ENCODE measurements at places on chromosomes 2 and 18.
A peak's percentile ranks its signal among the peaks of the same experiment; 100 is the strongest.

DNA sequence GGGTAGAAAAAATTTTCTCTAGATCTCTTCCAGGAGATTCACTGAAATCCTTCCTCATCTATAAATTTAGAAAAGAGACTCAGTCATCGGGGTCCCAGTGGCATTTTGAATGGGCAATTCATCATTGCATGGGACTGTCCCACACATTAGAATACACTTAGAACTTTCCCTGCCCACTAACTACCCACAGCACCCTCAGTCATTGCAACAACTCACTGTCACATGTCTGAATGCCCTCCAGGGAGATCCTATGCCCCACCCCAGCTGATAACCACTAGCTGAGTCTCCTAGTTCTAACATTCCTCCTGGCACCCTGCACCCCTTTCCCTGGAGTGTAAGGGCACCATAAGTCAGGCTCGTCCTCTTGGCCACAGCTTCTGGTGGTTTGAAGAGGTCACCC, 89.6 kb downstream of the INSIG2 start:
- DNase-seq: no peak

DNA sequence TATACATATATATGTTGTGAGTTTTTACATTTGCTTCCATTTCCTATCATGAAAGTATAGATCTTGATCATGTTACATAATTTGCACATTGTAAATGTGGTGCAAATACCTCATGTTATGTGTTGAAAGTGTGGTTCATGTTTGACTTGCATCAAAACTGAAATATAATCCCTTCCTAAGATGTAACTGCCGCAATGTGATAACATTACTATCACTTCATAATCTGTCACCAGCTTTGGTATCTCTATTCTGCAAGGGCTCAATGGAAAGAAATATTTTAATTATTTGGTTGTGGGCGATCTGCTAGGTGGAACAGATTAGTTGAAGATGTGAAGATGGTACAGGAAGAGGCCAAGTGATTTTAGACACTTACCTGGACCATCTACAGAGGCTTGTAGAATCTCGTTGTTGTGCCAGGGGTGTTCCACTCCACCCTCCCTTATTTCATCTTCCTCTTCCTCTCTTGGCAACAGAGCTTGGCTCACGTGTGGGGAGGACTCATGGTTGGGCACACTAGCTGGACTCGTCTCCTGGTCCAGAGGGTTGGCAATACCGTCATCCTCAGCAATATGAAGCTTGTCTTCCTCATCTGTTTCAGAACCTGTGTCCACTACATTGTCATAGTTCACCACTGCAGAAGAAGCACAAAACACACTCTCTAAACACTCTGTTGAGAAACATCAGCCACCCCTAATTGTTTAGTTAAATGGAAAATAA, 90.4 kb downstream of the ZEB2 start:
- no peak for DNase-seq

DNA sequence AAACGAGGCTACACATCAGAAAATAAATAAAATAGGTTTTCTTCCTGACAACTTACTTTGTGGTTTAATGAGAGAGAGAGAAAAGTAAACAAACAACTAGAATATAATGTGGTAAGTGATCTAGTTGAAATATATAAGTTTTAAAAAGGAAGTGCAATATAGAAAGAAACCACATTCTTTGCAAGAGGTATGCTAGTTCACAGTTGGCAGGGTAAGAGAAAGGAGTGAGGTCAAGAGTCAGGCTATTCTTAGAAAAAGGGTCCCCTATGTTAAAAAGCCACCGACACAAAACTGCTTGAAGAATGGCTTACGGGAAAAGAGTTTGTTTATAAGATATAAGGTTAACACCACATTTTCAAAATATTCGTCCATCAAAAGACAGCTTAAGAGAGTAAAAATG, 462.1 kb downstream of the ERBB4 start:
- DNase-seq: no peak

DNA sequence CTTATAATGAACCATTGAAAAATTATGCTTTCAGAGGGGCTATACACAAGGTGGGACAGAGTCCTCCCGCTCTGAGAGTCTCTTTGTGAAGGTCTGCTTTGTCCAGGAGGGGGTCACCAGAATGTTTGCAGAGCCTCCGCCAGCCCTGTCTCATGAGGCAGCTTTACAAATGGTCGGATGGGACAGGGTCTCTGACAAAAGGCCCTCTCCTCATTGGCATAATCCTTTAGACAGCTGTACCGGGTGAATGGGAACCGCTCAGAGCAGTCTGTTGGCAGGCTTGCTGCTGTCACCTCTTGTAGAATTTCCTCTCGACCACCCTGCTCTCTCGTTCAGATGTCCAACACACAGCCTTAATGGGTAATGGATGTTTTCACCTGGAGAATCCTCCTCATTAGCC, 40.2 kb upstream of the TGIF1 start:
- DNase-seq: no peak

GRCh38 chr2:66366619-66367018, 68.3 kb upstream of the MEIS1 start:
- no peak for DNase-seq

GRCh38 chr2:204072443-204073324, 136.1 kb downstream of the ICOS start:
- DNase-seq: no peak

- DNase-seq: no peak
Observed at GRCh38 chr2:239544143-239544917, 143.5 kb upstream of the HDAC4 start.

GRCh38 chr2:288758-289361, 969 bp upstream of the ALKAL2 start:
- DNase-seq: peak; percentile 9

DNA sequence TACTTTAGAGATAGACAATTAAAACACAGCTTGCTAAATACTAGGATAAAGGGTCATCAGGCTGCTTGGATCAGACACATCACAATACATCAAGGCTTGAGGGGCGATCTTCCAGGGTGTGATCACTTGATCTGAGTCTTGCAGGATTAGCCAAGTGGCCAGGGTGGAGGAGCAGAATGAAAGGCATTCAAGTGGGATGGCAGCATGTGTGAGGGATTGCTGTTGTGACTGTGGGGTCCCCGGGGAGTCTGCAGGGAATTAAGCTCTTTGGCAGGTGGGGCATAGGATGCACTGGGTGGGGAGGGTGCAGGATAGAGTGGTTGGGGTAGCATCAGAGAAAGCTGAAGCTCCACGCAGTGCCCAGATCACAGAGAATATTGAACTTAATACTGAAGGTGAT, 58.0 kb upstream of the TMEM163 start:
- DNase-seq: no peak

GRCh38 chr2:13230221-13230620, 513.5 kb downstream of the TRIB2 start:
- DNase-seq: no peak

DNA sequence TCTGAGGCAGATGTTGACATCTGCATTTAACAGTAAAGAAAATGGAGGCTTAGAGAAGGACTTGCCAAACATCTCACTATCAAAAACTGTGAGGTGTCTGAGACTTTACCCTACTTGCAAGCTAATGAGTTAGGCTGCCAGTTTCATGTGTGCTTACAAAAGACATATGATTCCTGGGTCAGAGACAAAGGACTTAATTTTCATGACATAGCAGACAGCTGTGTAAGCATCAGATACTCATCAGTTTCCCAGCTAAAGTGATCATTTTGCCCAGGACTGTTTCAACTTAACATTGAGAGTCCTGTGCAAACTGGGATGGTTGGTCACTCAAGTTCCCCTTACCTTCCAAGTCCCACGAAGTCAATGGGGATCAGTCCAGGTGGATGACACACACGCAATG, 18.9 kb upstream of the DAPL1 start:
- DNase-seq: no peak

- DNase-seq: no peak
Observed at GRCh38 chr2:56133441-56133840, 50.3 kb upstream of the CCDC85A start.

DNA sequence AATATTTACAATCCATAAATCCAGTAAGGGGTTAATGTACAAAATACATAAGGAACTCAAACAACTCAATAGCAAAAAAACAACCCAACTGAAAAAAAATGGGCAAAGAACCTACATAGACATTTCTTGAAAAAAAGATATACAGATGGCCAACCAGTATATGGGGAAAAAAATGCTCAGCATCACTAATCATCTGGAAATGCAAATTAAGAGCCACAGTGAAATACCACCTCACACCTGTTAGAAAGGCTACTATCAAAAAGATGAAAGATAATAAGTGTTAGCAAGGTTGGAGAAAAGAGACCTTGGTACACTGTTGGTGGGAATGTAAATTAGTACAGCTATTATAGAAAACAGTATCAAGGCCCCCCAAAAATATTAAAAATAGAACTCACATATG, 14.6 kb downstream of the AP1S3 start:
- no peak for DNase-seq

- DNase-seq: no peak
Observed at GRCh38 chr2:55089726-55090125, 39.5 kb upstream of the RTN4 start.

DNA sequence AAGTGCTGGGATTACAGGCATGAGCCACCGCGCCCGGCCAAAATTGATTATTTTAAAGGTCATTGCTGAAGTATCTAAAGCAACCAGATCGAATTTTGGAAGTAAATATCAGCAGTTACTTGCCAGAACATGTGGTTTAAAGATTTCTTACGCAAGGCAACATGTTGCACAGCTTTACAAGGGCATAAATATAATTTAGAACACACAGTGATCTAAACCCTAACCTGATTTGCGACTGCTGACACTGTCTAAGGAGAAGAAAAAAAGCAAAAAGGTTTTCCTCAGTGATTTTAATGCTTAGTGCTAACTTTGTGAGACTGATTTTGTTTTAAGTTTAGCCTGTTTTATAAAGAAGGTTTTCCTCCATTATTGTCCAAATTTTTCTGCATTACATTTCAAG, 569.9 kb upstream of the LINC00305 start:
- DNase-seq: no peak

DNA sequence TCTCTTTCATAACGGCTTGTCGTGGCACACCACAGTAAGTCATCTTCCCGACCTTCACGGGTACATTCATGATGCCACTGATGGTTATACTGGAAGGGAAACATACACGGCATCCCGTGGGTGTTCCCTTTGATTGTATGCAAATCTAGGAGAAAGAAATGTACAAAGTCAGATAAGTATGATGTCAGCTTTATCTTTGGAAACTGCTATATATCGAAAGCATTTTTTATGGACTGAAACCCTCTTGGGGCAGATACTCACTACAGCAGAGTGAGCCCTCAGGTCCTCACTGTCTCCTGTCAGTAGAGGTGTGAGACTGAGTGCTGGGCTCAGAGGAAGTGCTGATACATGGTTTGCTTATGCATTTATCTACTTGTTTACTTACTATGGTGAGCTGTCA, 20.4 kb downstream of the PLA2R1 start:
- no peak for DNase-seq

GRCh38 chr2:188340257-188340656, 48.6 kb downstream of the GULP1 start:
- DNase-seq: no peak

- DNase-seq: no peak
Observed at GRCh38 chr2:95314964-95315611, 17.9 kb downstream of the KCNIP3 start.

DNA sequence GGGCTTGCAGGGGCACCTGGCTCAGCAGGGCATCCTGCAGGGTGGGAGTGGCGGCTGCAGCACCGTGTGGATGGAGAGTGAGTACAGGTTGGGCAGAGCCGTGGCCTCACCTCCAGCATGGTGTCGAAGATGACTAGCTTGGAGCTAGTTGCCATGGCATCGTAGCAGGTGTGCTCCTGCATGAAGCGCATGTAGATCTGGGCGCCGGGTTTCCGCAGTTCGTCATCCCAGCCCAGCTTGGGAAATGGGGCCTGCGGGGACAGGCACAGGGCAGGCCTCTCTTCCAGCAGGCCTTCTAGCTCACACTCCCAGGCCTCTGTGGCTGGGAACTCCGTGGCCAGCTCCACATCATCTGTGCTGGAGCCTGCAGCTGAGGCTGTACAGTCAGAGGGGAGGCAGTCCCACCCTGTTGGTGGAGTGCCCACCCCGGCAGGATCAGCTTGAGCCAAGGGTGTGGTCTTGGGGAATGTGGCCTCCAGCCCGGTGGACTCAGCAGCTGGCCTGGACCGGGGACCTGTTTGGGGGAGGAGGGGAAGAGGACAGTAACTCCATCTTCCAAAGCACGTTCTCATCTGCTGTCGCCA, 1.6 kb downstream of the PRKAG3 start:
- no peak for DNase-seq

DNA sequence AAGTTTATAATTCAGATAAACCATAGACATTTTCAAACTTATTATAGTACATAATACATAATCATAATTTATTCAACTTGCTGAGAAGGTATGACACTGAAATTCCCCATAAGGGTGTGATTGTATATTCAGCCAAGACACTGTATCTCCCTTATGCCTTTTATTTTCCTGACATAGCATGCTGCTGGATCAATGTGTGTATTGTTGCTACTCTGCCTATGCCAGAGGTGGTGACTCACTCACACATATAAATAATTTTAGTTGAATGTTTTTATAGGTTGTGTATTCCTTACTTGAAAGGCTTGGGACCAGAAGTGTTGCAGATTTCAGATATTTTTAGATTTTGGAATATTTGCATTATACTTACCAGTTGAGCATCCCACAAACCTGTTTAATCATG, 86.8 kb downstream of the VRK2 start:
- no peak for DNase-seq

DNA sequence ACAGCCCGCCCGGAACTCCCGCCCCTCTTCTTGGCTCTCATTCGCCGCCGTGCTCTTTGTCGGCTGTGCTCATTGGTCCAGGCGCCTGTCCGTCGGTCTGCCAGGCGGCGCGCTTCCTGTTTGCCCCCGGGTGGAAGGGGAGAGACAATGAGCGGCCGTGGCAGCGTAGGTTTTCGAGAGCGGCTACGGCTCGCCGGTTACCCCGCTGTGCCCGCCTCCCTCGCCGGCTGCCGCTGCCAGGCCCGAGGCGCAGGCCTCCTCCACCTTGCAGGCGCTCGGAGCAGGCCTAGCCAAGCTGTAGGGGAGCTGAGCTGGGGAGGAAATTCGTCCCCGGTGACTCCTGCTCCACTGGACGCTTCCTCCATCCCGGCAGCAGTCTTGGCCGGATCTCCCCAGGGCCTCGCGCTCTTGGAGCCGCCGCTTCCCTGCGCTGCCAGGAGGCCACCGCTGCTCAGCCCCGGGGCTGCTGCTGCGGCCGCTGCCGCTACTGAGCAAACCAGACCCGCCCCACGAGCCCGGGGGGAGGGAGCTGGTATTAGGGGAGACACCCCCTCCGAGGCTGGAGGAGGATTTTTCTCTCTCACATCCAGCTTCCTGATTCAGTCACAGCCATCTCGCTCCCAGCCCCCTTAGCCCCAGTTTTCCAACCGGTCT, at the start of gene SP3:
Gene SP3, minus strand, starts transcription at position 2 of the 654 bp plus-strand sequence. CDS start 202 bp downstream, outside the sequence.
- peak; percentile 98 for DNase-seq

- DNase-seq: no peak
Observed at GRCh38 chr2:224151680-224152310, 112.7 kb upstream of the SERPINE2 start.
